ENCODE measurements at places on chromosomes 6 and 20.

DNA sequence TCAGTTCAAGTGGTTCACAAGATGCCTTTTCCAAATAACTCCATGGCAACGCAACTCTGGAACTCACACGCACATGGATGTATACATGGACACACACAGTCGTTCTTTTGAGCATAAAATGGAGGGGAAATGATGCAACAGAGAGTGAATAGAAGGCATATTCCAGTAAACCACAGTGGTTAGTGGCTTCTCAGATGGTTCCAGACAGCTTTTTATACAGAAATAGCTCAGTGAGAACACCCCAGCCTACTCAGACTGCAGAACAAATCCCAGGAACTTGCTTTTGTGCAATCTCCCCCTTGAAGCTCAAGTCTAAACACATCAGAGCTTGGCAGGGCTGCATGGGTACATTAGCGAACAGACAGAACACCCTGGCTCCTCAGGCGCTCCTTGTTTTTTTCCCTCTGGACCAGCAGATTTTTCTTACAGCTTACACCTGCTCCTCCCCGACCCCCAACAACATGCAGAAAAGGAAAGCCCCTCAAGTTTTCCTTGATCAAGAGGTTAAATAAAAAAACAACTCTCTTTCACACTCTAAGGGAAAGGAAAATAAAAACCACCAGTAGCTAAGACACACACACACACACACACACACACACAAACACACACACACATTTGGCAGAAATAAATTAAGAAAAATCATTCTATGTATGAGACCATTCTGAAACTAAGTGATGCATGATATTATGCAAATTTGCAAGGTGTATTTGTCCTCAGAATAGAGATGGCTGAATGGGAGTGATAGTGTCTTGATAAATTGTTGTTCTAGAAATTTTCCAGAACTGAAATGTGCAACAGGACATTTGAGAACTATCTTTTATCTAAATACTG is 51.2 kb upstream of the RANBP9 start:
- peak; percentile 31 for DNase-seq

- no peak for DNase-seq
These were observed 251.1 kb downstream of the HAO1 start for GRCh38 chr20:7689151-7689550.

DNA sequence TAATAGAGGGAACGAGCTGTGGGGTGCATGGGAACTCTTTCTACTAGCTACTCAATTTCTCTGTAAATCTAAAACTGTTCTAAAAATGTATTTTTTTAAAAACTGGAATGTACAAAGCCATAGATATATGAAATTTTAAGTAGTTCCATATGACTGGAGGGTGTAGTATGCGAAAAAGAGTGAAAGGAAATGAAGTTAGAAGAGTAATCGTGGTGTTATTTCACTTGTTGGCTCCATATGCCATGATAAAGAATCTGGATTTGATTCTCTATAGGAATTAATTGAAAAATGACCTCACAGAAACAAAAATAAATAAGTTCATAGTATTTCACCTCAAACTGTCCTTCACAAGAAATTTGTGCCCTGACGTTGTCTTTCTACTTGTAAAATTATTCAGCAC is 500.2 kb downstream of the TENT5A start:
- no peak for DNase-seq

- no peak for DNase-seq
These were observed 54.1 kb upstream of the PDE7B start for GRCh38 chr6:135797361-135797760.

DNA sequence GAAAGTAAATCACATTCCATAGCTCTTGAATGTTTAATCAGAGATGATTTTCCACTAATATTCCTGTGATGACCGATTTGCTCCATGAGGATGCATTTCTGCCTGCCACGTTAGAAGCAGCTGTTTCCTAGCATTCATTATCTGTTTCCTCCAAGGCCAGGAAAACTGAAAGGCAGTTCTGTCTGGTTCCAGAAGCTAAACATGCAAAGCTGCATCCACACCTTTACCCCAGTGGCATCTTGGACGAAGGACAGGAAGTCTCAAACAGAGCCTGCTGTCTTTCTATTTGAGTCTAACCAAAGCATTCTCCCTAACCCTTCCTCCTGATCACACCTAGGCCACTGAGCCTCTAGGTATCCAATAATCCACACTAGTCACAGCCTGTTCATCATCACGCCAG is 27.6 kb downstream of the CNKSR3 start:
- no peak for DNase-seq

DNA sequence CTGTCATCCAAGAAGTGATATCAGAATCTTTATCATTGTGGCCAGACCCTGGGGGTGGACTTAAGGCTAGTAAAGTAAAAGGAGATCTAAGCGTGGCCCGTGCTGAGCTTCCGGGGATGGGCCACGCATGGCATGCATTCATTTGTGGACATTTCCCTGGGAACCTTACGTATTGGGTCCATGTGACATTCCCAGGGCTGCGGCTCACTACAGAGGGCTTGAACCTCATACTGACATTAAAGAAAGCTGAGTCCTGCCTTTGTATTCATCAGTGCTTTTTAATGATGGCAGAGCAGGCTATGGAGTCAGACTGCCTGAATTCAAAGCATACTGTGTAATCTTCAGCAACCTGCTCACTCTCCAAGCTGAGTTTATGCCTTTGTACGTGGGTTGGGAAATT is 152.2 kb upstream of the AFDN start:
- no peak for DNase-seq

DNA sequence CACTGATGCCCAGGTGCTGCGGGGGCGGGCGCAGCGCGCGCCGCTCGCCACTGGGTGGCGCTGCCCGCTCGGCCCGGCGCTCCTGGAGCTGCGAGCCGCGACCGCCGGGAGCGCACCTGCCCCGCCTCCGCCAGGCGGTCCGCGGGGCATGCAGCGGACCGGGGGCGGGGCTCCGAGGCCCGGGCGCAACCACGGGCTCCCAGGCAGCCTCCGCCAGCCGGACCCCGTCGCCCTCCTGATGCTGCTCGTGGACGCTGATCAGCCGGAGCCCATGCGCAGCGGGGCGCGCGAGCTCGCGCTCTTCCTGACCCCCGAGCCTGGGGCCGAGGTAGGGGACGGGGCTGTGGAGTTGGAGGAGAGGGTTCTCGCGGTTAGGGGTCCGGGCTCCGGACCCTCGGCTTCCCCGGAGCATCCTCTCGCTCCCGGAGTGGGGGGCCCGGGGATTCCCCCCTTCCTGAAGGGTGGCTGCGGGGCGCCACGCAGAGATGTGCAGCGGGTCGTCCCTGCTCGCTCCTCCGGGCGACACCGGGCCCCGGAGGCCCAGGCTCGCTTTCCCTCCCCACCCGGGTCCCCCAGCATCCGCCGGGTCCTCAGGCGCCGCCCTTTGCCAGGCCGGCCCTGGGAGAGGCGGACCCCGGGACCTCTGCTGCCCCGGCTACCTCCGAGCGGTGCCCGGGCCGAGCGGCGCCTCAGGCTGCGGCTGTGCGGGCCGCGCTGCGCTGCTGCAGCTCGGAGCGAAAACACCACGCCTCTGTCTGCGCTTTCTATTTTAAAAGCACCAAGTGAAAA is at the start of gene BCAS4:
BCAS4 (plus strand) TSS at position 216 of the 789 bp plus-strand sequence; CDS start at position 239, 23 bp downstream.
- DNase-seq: peak; percentile 87

DNA sequence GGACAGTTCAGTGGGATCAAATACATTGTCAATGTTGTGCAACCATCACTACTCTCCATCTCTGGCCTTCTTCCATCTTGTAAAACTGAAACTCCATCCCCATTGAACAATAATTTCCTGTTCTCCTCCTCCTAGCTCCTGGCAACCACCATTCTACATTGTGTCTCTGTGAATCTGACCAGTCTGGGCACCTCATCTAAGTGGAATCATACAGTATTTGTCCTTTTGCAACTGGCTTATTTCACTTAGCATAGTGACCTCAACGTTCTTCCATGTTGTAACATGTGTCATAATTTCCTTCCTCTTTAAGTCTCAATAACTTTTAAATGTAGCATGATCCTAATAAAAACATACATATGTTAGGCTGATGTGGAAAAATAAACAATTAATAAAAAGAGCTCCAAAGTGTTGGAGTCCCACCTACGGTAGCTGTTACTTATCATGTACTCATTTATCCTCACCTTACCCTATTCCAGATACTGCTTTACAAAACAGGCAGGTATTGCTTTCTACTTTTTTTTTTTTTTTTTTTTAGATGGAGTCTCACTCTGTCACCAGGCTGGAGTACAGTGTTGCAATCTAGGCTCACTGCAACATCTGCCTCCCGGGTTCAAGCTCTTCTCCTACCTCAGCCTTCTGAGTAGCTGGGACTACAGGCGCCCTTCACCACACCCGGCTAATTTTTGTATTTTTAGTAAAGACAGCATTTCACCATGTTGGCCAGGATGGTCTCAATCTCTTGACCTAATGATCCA is 91.9 kb downstream of the TNFAIP3 start:
- no peak for DNase-seq

GRCh38 chr20:23456409-23456808 is 3.7 kb upstream of the CST11 start:
- no peak for DNase-seq

GRCh38 chr6:14912226-14912625 is 333.6 kb upstream of the JARID2 start:
- no peak for DNase-seq

DNA sequence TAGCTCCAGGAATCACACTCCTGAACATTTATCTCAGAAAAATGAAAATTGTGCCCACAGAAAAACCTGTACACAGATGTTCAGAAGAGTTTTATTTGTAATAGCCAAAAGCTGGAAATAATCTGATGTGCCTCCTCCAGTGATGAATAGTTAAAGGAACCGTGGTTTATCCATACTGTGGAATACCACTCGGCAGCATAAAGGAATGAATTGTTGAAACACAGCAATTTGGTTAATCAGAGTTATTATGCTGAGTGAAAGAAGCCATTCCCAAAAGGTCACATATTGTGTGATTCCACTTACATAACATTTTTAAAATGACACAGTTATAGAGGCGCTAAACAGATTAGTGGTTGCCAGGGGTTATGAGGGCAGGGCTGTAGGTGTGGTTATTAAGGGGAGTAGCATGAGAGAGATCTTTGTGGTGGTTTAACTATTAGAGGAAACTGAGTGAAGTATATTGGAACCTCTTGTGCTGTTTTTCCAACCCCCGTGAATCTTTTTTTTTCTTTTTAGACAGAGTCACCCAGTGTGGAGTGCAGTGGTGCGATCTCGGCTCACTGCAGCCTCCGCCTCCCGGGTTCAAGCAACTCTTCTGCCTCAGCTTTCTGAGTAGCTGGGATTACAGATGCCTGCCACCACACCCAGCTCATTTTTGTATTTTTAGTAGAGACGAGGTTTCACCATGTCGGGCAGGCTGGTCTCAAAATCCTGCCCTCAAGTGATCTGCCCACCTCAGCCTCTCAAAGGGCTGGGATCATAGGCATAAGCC is 26.2 kb downstream of the PSMF1 start:
- DNase-seq: no peak

Data from EL (cell line).